ENCODE measurements at places on chromosomes 3 and 15.

DNA sequence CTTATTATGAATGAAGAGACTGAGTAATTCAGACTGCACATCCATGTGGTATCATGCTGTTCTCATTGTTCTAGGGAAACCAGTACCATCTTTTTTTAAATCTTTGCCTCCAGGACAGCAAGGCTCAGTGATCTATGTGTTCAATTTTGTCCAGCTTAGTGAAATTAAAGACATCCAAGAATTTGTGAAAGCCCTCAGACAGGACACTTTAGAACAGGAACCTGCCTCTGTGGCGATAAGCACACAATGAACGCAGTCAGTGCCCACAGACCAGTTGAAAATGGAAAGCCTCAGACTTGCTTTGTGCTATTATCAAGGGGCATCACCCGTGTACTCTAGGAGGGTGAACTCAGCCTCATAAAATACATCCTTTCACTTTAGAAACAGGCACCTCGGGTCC is 20.1 kb downstream of the EID1 start:
- DNase-seq = no peak

DNA sequence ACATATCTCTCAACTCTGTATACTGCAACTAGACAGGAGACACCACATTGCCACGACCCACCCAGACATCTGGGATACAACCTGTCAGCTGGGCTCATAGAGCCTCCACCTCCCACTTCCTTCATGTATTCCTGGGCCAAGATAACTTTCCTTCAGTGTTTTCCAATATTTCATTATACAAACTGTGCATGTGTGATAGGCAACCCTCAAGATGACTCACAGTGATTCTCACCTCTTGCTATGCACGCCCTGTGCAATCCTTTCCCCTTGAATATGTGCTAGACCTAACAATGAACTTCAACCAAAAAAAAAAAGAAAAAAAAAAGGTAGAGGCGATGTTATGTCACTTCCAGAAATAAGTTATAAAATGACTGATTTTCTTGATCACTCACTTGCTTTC is 138.0 kb upstream of the ALCAM start:
- DNase-seq = no peak

DNA sequence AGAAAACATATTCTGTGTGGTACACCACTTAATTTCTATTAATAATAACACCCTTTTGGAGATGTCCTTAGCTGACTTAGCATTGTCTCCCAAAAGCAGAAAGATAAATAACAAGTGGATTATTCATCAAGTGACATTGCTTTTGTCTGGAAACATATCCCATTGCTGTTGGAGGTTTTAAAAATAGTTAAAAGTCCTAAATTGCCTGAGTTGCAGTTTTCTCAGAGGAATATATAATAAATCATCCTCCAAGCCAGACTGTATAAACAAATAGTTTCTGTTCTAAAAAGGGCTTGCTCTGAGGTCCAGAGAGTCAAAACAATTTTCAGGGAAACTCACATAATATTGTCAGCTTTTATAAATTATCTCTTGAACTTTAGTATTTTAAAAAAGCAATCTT is 60.4 kb upstream of the CD96 start:
- DNase-seq = no peak

DNA sequence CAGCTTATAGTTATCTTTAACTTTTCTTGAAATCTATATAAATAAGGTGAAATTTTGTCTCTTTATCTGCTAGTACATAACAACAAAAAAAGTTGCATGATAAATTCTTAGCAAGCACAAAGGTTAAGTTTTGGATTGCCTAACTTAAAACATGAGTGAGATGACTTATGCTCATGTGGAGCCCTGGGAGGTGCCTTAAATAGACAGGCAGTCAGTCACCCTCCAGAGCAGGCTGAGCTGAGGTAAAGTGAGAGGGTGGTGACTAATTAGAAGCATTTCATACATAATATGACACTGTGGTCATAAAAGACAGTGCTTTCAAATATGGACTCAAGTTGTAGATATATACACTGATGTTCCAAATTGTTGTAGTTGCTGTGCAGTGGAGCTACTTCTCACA is 14.6 kb upstream of the MME start:
- DNase-seq = peak; percentile 46

DNA sequence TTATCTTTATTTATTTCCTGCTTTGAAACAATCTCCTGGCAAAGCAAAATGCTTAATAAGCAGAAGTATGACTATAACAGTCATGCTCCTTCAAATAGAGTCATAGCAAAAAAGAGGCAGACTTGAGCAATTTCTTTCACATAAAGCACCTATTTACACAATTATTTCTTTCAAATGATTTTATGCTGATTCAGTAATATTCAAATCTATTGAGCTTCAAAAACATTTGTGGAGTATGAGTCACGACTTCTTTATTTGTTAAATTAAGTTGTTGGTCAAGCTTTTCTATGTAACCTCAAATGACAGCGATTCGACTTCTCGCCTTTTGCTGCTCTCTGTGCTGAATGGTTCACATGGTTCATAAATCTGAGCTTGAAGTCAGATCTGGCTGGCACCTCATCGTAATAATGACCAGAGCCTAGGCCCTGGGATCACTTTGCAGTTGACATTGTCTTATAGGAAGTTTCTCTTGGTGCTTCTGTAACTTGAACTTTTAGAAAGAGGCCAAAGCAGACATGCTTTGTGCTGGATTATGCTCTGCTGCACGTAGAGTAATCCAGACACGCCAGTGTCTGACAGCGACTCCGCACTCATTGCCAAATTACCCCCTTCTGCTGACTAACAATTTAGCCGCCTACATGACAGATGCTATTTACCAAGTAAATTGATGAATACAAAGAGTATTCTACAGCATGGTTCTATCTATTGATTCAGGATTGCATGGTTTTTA is 139.0 kb downstream of the MCTP2 start:
- DNase-seq = no peak

DNA sequence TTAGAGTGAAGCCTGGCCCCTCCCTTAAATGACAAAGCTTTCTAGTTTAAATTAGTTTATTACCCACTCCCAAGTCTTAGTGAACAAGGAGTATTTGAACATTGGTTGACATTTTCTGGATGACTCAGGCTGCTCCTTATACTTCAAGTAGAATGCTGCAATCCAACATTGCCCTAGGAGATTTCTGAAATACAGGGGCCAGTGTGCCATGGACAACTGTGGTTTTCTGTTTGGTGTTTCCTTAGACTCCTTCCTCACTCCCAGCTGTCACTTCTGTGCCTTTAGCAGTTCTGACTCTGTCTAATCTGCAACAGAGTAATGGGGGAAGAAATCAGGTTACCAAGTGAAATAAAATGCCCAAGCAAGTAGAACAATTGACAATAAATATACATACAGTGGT is 116.1 kb upstream of the P2RY1 start:
- DNase-seq = no peak

DNA sequence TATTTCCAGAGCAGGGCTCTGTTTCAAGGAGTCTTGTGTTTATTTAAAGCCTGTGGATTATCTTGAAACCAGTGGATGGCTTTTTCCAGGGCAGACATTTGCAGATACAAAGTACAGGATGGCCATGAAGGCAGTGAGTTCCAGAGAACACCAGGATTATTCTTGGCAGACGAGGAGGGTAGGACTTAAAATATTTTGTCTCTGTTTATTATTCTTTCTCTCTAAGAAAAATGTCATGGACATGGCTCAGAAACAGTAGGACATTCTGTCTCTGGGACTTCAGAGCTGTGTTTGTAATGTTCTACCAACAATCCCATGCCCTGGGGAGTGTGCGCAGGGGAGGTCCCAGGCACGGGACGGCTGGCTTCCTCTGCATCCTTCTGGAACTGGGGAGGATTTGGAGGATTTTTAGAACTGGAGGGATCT is 125.9 kb downstream of the ATP10A start:
- no peak for DNase-seq

DNA sequence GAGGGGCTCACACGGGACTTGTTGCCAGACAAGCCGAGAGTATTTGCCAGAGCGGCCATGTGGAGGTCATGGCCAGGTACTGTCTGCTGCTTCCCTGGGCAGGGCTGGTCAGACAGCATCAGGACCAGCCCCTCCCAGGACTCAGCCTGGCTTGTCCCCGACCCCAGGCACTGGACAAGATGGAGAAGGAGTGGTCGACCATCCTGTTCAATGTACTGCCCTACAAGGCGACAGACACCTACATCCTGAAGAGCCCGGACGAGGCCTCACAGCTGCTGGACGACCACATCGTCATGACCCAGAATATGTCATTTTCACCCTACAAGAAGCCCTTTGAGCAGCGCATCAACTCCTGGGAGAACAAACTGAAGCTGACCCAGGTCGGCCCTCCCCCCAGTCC is 38.6 kb downstream of the DNAH1 start:
- no peak for DNase-seq

DNA sequence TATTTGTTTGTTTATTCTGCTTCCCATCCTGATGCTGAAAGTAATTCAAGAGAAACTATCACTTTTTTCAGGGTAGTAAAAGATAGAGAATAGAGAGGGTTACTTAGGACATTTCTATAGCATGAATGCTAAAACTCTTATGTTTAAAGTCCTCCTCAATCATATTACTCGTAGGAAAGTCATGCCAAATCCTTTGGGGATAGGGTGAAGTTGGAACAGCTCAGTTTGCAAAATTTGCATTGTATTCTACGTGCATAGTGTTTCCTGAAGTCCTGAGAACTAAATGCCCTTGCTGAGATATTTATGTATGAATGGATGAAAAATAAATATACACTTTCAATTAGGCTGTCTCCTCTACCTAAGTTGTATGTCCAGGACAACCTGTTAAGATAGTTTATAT is 14.6 kb downstream of the PLSCR5 start:
- DNase-seq = no peak

GRCh38 chr3:159069091-159069490 is 267.2 kb downstream of the MFSD1 start:
- DNase-seq = no peak

DNA sequence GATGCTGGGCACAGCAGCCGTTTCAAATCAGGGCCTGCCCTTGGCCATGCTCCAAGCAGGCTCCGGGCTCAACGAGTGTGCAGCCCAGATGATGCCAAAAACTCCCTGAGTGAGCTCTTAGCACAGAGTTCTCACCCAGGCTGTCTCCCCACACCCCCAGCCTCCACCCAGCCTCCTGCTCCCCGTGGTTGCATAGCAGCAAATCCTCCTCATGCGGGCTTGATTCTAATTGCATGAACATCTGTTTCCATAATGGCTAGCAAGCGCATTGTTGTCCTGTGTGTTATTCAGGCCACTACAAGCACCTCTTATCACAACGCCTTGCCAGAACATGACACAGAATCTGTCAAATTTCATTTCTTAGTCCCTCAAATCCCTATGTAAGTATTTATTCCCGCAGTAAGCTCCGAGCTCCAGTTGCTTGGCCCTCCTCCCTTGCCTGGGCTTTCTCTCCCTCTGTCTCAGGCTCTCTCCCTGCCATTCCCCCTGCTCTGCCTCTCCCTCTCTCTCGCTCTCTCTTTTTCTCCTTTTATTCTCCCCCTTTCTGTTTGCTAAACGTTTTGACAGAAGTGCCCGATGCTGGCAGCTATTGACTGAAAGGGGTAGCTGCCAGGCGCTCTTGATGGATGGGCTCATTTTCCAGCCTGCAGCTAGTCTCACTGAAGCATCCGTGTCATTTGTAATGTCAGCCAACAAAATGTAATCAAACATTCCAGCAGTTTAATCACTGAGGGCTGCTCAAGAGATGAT is 306.5 kb downstream of the IL20RB start:
- DNase-seq = peak; percentile 61

- DNase-seq = no peak
Observed at GRCh38 chr3:25151903-25152295, 276.2 kb upstream of the RARB start.

DNA sequence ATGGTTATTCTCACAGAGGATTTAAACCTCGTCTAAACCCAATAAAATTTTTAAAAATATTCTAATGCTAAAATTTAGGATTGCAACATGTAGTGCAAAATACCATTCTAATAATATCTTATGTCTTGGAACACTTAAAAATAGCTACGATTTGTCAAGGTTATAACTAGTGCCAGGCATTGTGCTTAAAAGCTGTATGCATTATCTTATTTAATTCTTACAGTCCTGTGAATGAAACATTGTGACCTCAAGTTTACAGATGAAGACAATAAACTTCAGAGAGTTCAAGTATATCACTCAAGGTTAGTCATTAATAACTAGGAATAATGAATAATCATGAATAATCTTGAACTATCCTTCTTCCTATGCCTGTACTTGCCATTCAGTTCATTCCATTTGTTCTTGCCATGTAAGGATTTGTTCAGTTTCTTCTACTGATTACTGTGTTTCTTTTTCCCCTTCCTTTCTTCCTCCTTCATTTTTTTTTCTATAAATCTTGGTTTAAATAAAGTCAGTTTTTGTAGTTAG is 897.6 kb upstream of the NR2F2 start:
- no peak for DNase-seq

GRCh38 chr3:184946917-184947316 is 135.0 kb downstream of the VPS8 start:
- no peak for DNase-seq

- DNase-seq = no peak
Observed at GRCh38 chr3:107963581-107963980, 127.2 kb downstream of the CD47 start.

DNA sequence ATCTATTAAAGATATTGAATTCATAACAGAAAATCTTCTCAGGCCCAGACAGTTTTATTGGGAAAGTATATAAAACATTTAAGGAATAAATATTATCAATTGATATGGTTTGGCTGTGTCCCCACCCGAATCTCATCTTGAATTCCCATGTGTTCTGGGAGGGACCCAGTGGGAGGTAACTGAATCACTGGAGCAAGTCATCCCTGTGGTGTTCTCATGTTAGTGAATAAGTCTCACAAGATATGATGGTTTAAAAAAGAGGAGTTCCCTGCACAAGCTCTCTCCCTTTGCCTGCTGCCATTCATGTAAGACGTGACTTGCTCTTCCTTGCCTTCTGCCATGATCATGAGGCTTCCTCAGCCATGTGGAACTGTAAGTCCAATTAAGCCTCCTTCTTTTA is 160.5 kb downstream of the ANO10 start:
- DNase-seq = no peak

DNA sequence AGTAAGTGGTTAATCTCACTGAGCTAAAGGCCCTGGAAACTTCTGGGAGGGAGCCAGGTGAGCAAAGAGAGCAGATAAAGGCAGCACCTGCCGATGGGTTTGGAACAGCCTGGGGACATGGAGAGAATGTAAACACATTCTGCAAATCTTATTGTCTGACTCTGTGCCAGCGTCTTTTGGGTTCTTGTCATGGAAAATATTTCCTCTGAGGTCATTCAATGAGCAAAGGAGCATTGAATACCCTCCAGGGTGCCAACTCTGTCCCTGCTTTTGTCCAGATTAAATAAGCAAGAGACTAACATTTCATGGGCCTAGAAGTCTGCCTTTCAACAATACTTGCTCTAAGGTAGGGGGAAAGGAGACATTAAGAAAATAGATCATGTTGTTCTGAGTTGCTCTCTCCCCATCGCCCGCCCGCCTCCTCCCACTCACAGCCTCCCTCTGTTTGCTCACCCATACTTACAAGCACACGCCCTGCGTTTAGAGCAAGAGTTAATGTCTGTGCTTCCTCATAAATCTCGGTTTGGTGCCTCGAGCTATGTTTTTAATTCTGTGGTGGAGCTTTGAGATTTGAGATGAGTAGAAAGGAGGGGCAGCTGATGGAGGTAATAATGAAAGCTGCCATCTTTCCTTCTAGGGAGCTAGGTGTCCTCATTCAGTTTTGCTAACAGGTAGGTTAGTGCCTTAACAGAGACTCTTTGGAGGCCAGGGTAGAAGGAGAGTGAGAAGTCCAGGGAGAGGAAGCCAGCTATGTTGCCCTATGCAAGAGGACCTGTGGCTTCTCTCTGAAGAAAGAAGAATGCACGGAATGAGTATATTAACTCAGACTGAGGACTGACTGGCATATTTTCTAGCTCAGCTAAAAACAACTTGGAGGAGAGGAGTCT is 132.9 kb downstream of the TPRG1 start:
- peak; percentile 82 for DNase-seq

GRCh38 chr3:143973259-143974021 is 1.8 kb downstream of the DIPK2A start:
- peak; percentile 70 for DNase-seq
